ENCODE measurements at places on chromosomes 13 and 19. TPM values are rescaled to one million over a fixed set of nuclear protein-coding genes. Genes with fewer than 3 reads are reported as not detected.

The DLL3 gene
- total RNA-seq = not detected

The DACH1 gene
- 1.2 TPM for total RNA-seq

The AKAP8 gene
- 28.2 TPM for total RNA-seq

The ZNF283 gene
- total RNA-seq = 7.5 TPM

The FCAR gene
- not detected for total RNA-seq

The FAM83E gene
- 0.33 TPM for total RNA-seq

The SWSAP1 gene
- total RNA-seq = 0.66 TPM

The PODNL1 gene
- not detected for total RNA-seq

DNA sequence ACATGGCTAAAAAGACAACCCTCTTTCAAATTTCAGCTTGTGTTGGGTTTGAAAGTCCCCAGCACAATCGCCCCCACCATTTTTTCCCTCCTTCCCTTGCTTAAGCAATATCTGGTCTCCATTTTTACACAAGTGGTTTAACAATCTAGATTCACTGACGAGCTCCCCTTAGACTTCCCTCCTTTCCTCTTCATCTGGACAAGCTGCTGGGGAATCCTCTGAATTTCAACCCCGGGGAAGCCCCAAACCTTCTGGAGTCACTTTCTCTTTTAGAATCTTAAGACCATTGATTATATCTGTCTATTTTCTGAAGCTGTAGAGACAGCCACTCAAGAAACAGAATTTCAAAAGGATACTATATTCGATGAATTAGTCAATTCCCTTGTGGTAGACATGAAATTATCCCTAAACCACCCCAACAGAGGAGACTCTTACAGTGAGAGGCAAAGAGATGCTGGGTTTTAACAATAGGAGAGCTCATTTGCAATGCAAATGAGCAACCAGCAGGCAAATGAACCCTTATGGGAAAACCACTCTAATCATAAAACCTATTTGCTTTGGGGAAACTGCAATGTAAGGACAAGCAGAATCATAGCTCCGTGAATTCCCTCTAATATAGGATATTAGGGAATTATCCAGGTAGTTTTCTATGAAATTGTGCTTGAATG is 78.9 kb downstream of the TEX26 start:
- peaks cover 8% of the 10 kb centered on the region for H3K4me1 ChIP-seq
- DNase-seq = no peak
- H3K36me3 ChIP-seq = no peaks in the 10 kb centered on the region
- no peaks in the 10 kb centered on the region for H3K27me3 ChIP-seq
- no peak overlapping the region for H3K27ac ChIP-seq

DNA sequence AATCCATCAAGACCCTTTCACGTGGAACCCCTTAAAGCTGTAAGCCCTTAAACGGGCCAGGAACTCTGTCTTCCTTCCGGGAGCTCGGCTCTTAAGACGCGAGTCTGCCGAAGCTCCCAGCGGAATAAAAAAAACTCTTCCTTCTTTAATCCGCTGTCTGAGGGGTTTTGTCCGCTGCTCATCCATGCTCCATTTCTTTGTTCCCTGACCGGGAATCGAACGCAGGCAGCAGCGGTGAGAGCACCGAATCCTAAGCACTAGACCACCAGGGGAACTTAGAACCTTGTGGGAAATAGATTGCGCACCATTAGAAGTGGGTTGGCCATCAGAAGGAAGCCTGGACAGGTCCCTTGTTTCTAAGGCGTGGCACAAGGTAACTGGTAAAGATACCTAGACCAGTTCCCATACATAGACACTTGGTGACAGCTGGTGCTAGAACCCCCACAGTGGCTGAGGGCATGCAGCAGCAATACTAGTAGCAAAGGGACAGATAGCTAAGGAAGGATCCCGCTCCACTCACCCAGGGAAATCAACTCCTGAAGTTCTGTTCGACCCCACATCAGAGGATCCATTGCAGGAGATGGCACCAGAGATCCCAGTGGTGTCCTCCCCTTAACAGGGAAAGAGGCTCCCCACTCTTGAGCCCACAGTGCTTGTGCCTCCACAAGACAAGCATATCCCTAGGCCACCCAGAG is 1.5 kb upstream of the RGCC start:
- no peak overlapping the region for H3K27ac ChIP-seq
- peaks cover 5% of the 10 kb centered on the region for H3K27me3 ChIP-seq
- no peak for DNase-seq
- no peak overlapping the region for H3K4me3 ChIP-seq
- H3K36me3 ChIP-seq = peaks cover 20% of the 10 kb centered on the region
- H3K4me1 ChIP-seq = peaks cover 12% of the 10 kb centered on the region

GRCh38 chr13:72456486-72456885 is 270.9 kb downstream of the MZT1 start:
- DNase-seq = no peak
- H3K36me3 ChIP-seq = no peaks in the 10 kb centered on the region
- H3K4me3 ChIP-seq = no peak overlapping the region
- H3K27ac ChIP-seq = no peak overlapping the region

DNA sequence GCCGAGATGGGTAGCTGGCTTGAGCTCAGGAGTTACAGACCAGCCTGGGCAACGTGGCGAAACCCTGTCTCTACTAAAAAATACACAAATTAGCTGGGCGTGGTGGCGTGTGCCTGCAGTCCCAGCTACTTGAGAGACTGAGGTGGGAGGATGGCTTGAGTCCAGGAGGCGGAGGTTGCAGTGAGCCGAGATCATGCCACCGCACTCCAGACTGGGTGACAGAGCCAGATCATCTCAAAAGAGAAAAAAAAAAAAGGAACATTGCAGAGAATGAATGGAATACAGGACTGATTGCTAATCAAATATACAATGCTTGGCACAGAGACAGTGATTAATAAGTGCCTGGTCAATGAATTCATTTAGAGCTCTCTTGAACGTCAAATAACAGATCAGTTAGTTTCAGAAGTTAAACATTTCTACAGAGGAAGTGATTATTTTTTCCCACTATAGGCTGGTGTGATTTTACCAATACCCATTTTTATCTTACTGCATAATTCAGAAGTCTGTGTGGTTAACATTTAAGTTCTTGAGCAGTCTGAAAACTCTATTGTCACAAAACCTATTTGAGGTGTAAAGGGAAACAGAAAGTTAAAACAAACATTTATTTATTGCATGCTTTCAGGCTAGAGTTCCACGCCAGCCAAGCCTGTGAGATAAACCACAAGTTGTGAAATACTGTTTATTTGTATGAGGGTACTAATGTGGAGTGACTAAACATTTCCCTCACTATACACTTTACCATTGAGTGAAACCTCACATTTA is 7.7 kb upstream of the TBC1D4 start:
- H3K4me1 ChIP-seq = no peaks in the 10 kb centered on the region
- H3K4me3 ChIP-seq = no peak overlapping the region
- no peaks in the 10 kb centered on the region for H3K36me3 ChIP-seq
- no peak overlapping the region for H3K27ac ChIP-seq

DNA sequence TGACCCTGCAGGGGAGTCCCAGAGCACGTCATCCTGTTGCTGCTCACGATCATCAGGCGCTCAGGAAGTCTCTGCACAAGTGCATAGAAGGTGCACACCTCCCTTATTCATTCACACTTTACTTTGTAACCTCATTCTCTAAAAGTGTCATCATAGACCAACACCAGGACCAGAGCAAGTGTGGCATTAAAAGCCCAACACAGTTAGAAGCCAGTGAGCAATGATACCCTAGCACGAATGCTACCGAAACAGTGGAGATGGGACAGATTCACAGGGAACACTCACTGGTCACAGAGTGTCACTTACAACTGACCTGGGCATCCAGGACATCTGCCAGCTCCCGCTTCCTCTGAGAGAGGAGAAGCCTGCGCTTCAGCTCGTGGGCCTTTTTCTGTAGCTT is 17.0 kb downstream of the HAUS8 start:
- no peak overlapping the region for H3K27ac ChIP-seq
- H3K4me1 ChIP-seq = no peaks in the 10 kb centered on the region
- H3K4me3 ChIP-seq = no peak overlapping the region
- peaks cover 27% of the 10 kb centered on the region for H3K36me3 ChIP-seq
- no peaks in the 10 kb centered on the region for H3K27me3 ChIP-seq
- DNase-seq = no peak

- peaks cover 45% of the 10 kb centered on the region for H3K4me1 ChIP-seq
- no peak for DNase-seq
- H3K27me3 ChIP-seq = peaks cover 4% of the 10 kb centered on the region
- H3K36me3 ChIP-seq = no peaks in the 10 kb centered on the region
- H3K4me3 ChIP-seq = peak within 1 kb of the TSS; percentile 81
- peak within 1 kb of the TSS; percentile 86 for H3K27ac ChIP-seq
Observed at GRCh38 chr19:708154-709143, at the start of gene PALM. Gene PALM (plus strand): TSS chr19:708935. CDS start chr19:709147, 212 bp downstream.

DNA sequence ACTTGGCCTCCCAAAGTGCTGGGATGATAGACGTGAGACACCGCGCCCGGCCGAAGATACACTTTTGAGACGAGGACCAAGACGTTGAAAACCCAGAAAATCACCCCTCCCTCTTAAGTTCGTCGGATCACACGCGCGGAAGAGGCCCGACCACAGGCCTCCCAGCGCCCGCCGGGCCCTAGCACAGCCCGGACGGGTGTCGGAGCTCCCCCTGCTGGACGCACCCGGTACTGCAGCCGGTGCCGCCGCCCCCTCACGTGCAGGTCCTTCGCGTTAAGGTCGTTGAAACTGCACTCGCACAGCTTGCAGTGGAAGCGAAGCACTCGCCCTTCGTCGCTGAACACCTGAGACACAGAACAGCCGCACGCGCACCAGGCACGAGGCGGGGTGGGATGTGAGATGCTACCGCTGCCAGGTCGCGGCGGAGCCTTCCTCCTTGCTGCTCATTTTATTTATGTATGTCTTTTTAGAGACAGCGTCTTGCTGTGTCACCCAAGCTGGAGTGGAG is 35.7 kb upstream of the MATK start:
- H3K36me3 ChIP-seq = no peaks in the 10 kb centered on the region
- no peak overlapping the region for H3K4me3 ChIP-seq
- no peaks in the 10 kb centered on the region for H3K27me3 ChIP-seq

DNA sequence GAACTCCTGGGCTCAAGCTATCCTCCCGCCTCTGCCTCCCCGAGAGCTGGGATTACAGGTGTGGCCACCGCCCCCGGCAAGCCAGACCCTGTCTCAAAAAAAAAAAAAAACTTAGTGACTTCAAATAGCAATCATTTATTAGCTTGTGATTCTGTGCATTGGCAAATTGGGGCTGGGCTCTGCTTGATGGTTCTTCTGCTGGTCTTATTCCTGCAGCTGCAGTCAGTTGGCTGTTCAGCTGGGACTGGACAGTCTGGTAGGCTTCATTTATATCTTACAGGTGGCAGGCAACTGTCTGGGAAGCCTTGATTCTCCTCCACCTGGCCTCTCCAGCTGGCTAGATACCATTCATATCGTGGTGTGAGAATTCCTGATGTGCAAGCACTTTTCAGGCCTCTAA is 7.4 kb downstream of the DHDH start:
- H3K4me3 ChIP-seq = no peak overlapping the region
- DNase-seq = no peak
- H3K27me3 ChIP-seq = no peaks in the 10 kb centered on the region
- no peaks in the 10 kb centered on the region for H3K36me3 ChIP-seq
- H3K4me1 ChIP-seq = no peaks in the 10 kb centered on the region

GRCh38 chr13:19957320-19958154 is 990 bp upstream of the ZMYM2 start:
- no peaks in the 10 kb centered on the region for H3K36me3 ChIP-seq
- peak; percentile 93 for DNase-seq
- H3K4me3 ChIP-seq = peak overlapping the region; percentile 70
- peak overlapping the region; percentile 98 for H3K27ac ChIP-seq
- no peaks in the 10 kb centered on the region for H3K27me3 ChIP-seq
- H3K4me1 ChIP-seq = peaks cover 26% of the 10 kb centered on the region

- no peak for DNase-seq
- H3K27me3 ChIP-seq = no peaks in the 10 kb centered on the region
- H3K4me1 ChIP-seq = peaks cover 26% of the 10 kb centered on the region
- no peaks in the 10 kb centered on the region for H3K36me3 ChIP-seq
Observed at GRCh38 chr19:43526884-43527859, at the start of gene ETHE1. Gene ETHE1 (minus strand): TSS chr19:43527201. CDS start chr19:43527177, 24 bp downstream.

DNA sequence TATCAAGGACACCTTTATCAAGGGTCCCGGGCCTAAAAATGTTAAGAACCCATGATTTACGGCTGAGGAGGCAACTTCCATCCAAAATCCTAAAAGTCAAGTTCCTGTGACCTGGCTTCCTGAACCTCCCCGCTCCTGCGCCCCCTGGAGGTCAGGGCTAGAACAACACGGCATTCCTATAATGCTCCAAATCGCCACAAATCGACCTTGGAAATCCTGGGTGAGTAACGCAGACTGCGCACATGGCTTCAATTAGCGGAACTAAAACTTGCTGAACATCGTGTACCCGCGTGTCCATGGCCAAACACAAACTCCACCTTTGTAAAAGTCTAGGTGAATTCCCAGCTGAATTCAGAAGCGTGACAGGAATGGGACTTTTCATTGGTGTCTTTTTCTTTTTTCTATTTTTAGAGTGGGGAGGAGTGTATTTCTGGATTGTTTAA is 4.3 kb upstream of the C5AR1 start:
- H3K4me1 ChIP-seq = peaks cover 21% of the 10 kb centered on the region
- no peak overlapping the region for H3K27ac ChIP-seq
- no peaks in the 10 kb centered on the region for H3K36me3 ChIP-seq
- H3K4me3 ChIP-seq = no peak overlapping the region
- peak; percentile 94 for DNase-seq

DNA sequence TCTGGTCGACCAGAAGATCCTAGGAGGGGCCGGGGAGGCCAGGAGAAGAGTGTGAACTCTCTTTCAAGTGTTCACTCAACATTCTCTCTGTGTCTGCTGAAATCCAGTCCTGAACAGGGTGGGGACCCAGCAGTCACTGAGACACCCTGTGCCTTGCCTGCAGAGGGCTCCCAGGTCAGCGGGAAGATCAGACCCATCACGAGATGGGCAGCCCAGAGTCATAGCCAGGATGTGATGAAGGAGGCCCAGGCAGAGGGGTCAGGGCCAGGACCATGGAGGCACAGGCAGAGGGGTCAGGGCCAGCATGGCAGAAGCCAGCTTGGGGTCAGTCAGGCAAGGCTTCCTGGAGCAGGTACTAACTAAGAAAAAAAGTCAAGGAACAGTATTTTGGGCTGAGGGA is 9.4 kb downstream of the NUMBL start:
- no peak for DNase-seq
- no peak overlapping the region for H3K27ac ChIP-seq
- H3K4me3 ChIP-seq = no peak overlapping the region
- no peaks in the 10 kb centered on the region for H3K4me1 ChIP-seq
- H3K27me3 ChIP-seq = no peaks in the 10 kb centered on the region
- H3K36me3 ChIP-seq = peaks cover 99% of the 10 kb centered on the region

DNA sequence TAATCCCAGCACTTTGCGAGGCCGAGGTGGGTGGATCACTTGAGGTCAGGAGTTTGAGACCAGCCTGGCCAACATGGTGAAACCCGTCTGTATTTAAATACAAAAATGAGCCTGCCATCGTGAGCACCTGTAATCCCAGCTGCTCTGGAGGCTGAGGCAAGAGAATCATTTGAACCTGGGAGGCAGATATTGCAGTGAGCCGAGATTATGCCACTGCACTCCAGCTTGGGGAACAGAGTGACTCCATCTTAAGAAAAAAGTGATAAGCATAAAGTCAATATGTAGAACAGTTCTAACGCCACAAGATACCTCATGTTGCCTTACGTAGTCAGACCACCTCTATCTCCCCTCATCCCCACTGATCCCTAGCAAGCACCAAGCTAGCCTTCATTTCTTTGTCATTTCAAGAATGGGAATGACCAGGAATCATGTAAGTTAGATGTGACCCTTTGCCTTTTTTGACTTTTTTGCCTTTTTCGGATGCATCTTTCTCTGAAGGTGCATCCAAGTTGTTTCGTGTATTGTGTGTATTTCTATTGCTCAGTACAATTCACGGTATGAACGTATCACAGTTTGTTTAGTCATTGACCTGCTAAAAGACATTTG is 6.4 kb downstream of the RPL21 start:
- peaks cover 33% of the 10 kb centered on the region for H3K4me1 ChIP-seq
- DNase-seq = no peak
- no peak overlapping the region for H3K27ac ChIP-seq
- H3K36me3 ChIP-seq = peaks cover 50% of the 10 kb centered on the region
- no peaks in the 10 kb centered on the region for H3K27me3 ChIP-seq

All from esophagus muscularis mucosa (tissue), 4 donors.